ENCODE measurements at places on chromosomes 2 and 18.

DNA sequence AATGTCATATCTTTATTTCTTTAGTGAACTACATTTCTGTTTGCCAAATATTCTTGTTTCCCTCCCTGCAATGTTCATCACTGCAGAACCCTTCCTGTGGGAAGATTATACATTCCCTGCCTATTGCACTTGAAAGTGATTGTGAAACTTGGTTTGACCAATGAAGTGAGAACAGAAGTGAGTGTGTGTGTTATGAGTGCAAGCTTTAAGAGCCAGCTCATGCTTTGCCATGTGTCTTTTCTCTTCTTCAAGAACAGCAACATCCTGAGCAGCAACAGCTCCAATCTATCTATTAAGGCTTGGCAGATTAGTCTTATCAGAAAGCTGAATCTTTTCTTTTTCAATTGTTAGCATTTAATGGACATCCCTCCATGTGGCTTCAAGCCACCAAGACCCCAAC is 42.0 kb upstream of the UBE2E3 start:
- DNase-seq: no peak

- DNase-seq: peak; percentile 80
Measured at GRCh38 chr18:49169037-49169521, 218.3 kb upstream of the SMAD7 start.

- peak; percentile 95 for DNase-seq
Measured at GRCh38 chr2:196276421-196276820, 105.0 kb upstream of the STK17B start.

GRCh38 chr18:3777719-3778118 is 327.7 kb downstream of the TGIF1 start:
- no peak for DNase-seq

Data from large intestine (tissue), 12 donors.